HFFc6 (cell line): ENCODE measurements at places on chromosomes 16 and 17. TPM values are rescaled to one million over a fixed set of nuclear protein-coding genes. Genes with fewer than 3 reads are reported as not detected.

Gene ESRP2
- 0.09 and 0.37 TPM in 2 replicates for total RNA-seq

Gene WNT3
- 2.1 to 3.3 TPM (median 3.2 TPM) in 3 replicates for total RNA-seq

Gene KRTAP3-3
- not detected in 2 replicates for total RNA-seq

Gene EVI2A
- 1.1 to 1.5 TPM (median 1.3 TPM) in 3 replicates for total RNA-seq

Gene IL17C
- total RNA-seq, result not detected in 3 replicates

Gene SLC4A1
- total RNA-seq, result not detected in 3 replicates
